ENCODE measurements at places on chromosomes 3 and 15.

DNA sequence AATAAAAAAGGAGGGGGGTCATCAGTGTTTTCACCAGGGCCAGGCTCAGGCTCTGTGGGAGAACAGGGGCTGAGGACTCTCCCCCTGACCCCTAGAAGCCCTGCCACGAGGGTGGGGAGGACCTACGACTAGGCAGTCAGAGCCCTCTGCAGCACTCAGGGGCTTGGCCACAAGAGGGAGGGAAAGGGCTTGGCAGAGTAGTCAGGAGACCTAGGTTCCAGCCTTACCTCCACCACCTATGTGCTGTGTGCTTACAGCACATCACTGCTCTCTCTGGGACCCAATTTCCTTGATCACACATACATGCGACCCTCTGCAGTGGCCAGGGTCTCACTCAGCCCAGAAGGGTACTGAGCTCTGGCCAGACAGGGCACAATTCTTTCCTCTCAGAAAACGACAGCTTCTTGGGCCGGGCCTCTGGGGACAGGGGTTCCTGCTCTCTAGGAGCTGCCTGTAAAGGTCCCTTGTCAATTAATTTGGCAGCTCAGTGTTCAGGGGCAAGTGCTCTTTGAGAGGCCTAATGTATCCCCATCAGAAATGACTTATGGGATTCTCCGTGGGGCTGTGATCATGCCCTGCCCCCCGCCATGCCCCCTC, 16.4 kb upstream of the SKIC8 start:
- no peak for DNase-seq

DNA sequence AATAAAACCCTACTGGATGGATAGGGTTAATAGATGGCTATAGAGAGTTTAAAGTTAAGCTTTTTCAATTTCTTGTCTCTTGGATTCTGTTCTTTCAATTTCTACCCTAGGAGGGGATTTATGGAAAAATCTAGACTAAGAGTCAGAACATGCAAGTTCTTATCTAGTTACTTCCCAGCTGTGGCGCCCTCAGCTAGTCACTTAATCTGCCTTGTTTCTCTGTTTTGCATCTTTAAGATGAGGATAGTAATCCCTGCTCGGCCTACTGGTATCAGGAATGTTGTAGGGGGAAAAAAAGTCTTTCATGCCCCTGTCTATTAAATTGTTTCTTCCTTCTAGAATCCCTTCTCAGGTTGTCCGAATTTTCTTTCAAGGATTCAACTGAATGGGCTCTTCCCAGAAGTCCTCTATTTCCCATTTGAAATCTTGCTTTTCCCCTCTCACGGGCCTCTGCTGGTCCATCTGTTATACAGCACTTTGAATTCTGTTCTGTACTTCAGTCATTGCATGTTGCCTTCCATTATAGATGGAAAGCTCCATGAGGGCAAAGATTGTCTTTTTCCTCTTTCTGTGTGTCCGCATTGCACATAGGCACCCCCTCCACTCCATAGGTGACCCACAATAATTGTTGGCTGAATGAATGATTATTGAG, 4.4 kb downstream of the KCTD6 start:
- no peak for DNase-seq

DNA sequence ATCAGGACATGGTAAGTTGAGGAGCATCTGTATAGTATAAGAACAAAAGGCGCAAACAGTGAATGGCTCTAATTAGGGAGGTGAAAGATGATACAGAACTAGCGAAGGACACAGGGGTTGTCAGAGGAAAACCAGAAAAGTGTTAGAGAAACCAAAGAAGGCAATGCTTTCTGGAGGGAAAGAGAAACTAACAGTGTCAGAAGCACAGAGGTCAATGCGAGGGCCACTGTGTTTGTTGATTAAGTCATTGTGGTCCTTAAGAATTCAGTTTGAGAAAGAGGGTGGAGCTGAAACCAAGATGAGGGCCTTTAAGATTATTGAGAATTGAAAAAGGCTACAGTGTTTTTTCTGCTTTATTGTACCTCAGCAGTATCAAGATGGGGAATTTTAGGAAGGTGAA, 28.8 kb downstream of the ATG7 start:
- peak; percentile 9 for DNase-seq

DNA sequence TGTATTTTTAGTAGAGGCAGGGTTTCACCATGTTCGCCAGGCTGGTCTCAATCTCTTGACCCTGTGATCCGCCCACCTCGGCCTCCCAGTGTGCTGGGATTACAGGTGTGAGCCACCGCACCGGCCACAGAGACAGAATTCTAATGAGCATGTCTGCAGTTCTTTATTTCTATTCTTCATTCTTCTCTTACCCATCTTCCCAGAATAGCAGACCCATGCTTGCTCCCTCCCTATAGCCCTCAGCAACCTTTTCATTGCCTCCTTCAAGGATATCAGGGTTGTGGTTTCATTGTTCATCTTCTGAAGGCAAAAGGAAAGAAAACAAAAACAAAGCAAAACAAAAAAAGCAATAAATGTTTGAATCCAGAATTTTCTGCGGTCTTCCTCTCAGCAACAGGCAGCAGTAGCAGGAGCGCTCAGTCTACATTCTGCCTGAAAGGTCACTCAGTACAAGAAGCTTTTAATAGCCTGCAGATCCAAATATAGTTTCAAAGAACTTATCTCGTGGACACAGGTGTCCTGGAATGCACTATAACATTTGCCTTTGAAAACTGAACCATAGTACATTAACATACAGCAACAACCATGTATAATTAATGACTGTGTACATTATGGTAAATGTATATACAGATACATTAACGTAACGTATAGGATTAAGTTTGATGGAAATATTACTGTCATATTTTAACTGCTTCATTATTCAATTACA, at the start of gene SMCO1:
Gene SMCO1, minus strand, starts transcription at position 434 of the 709 bp plus-strand sequence. Its CDS starts 137 bp downstream, at position 297.
- DNase-seq: no peak
